ENCODE measurements at places on chromosomes 4 and X. TPM values are rescaled to one million over a fixed set of nuclear protein-coding genes. Genes with fewer than 3 reads are reported as not detected.

Gene EPGN
- total RNA-seq = not detected

Gene HS3ST1
- not detected for total RNA-seq

Gene GATA1
- not detected for total RNA-seq

DNA sequence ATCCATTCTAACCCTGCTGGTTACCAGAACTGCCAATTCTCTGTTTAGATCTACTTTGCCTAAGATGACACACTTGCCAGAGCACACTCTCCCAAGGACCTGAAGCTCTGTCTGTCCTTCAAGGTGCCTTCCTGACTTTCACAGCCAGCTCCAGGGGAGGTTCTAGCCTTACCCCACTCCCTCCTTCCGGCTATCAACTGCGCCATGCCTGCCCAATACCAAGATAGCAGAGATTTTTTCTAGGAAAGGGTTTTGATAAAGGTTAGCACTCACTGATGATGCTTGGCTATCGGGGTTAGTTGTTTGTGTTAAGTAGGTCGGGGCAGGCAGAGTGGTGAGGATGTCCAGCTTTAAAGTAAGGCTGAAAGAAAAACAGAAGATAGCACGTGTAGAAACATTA, 14.3 kb downstream of the ALPK1 start:
- no peak for DNase-seq

GRCh38 chr4:113013751-113014150, 35.7 kb upstream of the ANK2 start:
- no peak for DNase-seq

DNA sequence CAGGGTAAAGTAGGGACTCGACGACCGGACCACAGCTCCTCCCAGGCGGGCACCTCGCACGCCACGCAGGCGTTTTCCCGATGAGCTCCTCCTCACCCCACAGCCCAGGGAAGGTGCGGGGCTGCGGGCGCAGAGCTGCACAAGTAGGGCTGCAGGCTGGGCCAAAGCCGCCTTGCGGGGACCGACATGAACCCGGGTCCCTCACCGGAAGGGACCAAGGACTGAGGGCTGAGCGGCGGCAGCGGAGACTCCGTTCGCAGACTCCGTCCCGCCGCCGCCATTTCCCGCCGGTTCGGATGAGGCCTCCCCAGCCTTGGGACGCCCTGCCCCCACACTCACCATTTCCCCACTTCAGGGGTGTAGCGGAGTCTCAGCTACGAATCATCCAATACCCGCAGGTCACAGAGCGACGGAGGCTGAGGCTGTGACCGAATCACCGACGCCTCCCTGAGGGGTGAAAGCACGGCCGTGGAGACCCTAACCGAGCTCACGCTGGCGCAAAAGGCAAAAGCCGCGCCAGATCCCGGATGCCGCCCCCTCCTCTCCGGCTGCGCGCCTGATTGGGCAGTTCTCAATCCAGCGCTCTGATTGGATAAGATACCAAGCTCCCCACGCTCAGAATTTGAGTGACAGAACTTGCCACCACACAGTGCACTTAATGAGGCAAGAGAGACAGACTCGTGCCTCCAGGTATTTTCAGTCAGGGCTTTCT, at the start of gene ZNF732:
TSS of gene ZNF732 (minus strand) at position 506 of the 712 bp plus-strand sequence. CDS start at position 342, 164 bp downstream.
- no peak for DNase-seq

GRCh38 chr4:16154451-16154850, 70.6 kb upstream of the PROM1 start:
- no peak for DNase-seq

DNA sequence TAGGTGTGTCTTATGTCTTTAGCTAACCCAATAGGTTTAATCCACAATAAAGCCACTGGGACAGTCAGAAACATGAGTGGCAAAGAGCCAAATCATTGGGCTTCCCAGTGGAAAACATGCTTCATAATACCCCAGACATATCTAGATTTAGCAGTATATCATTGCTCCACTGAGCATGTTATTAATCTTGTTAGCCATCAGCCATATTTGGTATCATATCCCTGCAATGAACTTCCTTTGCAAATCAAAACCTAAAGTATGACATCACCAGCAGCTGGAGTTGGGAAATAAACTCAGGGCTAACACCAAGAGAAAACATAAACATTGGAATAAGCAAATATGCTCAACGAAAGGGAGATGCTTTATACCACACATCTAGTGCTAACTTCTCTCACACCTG, 280.8 kb upstream of the NOCT start:
- no peak for DNase-seq
